ENCODE measurements at places on chromosomes 12 and 14. TPM values are rescaled to one million over a fixed set of nuclear protein-coding genes. Genes with fewer than 3 reads are reported as not detected.

The KRT83 gene
- total RNA-seq, result not detected

DNA sequence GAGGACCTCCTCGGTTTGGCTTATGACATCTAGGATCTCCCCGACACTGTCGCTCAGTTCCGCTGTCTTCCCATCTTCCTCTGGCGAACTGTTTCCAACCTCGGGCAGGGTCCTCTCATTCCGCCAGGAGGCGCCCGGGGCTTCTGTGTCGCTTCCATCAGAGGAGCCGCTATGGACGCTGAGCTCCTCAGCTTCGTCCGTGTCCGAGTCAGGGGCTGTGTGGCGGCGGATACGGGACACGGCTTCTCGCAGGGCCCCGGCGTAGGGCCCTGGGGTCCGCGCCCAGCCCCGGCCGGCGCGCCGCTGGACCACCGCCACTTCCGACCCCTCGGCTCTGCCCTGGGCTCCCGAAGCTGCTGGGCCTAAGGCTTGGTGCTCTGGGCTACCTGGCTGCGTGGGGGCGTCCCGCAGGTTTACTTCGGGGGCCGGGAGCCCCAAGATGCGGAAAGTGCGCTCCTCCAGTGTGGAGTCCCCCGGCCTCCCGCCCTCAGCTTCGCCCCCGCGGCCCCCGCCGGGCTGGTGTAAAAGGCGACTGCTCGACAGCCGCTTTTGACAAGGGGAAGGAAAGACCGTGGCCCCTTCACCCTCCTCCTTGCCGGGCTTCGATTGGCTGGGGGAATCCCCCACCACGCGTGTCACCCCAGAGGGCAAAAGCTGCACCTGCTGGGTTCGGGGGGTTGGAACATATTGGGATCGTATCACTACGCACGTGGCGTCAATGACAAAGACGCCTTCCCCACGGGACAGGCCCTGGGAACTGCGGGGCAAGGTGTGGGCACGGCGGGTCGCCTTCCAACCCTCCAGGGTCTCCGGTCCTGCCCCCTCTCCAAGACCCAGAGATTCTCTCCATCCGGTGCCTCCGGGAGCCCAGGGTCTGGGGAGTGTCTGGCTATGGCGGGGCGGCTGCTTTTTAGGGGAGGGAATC is 2.1 kb downstream of the DDN start:
- H3K27ac ChIP-seq, result no peak overlapping the region
- peaks cover 31% of the 10 kb centered on the region for H3K4me1 ChIP-seq
- peaks cover 7% of the 10 kb centered on the region for H3K36me3 ChIP-seq
- peak; percentile 93 for DNase-seq

GRCh38 chr12:27771481-27772327 is 8.3 kb upstream of the KLHL42 start:
- H3K36me3 ChIP-seq, result no peaks in the 10 kb centered on the region
- H3K27me3 ChIP-seq, result no peaks in the 10 kb centered on the region
- no peak overlapping the region for H3K27ac ChIP-seq

GRCh38 chr14:93748208-93749075 is 39.8 kb downstream of the PRIMA1 start:
- H3K27ac ChIP-seq, result no peak overlapping the region
- no peaks in the 10 kb centered on the region for H3K36me3 ChIP-seq
- no peaks in the 10 kb centered on the region for H3K4me1 ChIP-seq
- H3K27me3 ChIP-seq, result no peaks in the 10 kb centered on the region

DNA sequence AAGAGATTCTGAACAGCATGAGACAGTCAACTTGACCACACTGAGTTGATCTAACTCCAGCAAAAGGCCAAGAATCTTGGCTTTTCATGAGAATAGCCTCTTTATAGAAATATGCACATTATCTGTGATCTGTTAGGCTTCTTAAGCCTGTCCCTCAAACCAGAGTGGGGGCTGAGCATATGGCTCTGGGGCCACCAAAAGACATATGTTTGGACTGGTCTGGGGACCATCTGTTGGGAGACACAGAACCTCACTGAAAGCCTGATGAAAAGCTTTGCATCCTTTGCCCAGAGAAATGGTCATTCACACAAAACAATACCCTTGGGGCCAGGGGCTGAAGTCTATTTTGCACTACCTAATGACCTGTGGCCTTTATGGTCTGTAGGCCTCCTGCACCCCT is 165.3 kb upstream of the PRMT8 start:
- H3K4me1 ChIP-seq, result no peaks in the 10 kb centered on the region
- H3K36me3 ChIP-seq, result no peaks in the 10 kb centered on the region
- no peak for DNase-seq
- no peak overlapping the region for H3K4me3 ChIP-seq
- H3K27me3 ChIP-seq, result peaks cover 51% of the 10 kb centered on the region

GRCh38 chr14:53596853-53597525 is 359.6 kb downstream of the BMP4 start:
- no peaks in the 10 kb centered on the region for H3K36me3 ChIP-seq
- no peaks in the 10 kb centered on the region for H3K4me1 ChIP-seq
- H3K4me3 ChIP-seq, result no peak overlapping the region

GRCh38 chr14:93712079-93712837 is 76.0 kb downstream of the PRIMA1 start:
- H3K4me1 ChIP-seq, result no peaks in the 10 kb centered on the region
- peak; percentile 64 for DNase-seq
- H3K27me3 ChIP-seq, result no peaks in the 10 kb centered on the region

GRCh38 chr12:75765170-75766059 is 254.0 kb upstream of the KRR1 start:
- no peak for DNase-seq
- H3K27ac ChIP-seq, result no peak overlapping the region
- H3K36me3 ChIP-seq, result no peaks in the 10 kb centered on the region
- no peak overlapping the region for H3K4me3 ChIP-seq
- peaks cover 11% of the 10 kb centered on the region for H3K4me1 ChIP-seq

Measured in osteocyte (in vitro differentiated cells).